ENCODE measurements at places on chromosomes 11 and 22.

DNA sequence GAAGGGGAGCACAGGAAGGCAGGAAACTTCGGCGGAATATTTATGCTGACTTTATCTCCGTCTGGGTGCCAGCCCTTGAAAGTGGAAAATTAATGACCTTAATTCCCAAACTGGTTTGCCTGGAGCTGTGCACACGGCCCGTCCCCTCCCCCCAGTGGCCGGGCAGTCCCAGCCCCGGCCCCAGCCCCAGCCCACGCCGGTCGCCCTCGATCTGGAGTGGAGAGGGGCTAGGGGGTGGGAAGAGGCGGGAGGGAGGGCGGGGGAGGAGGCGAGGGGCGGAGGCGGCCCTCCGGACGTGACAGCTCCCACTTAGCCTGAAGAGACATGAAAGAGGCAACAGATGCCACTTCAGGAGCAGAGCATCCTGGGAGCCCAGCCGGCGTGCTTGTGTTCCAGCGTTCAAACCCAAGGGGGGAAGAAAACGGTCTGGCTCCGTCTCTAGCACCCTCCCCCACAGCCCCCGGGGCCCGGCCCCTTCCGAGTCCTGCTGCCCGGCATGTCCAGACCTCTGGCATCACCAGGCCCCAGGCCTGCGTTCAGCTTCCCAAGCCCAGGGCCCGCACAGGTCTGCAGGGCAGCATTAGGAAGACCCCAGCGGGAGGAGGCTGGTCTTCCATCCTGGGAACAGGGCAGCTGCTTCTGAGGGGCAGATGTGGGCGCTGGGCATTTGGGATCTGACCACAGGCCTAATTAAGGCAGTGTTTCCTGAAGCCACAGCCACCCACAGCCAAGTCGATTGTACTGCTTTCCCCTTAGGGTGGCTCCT, 20.0 kb upstream of the LMO1 start:
- DNase-seq: no peak

DNA sequence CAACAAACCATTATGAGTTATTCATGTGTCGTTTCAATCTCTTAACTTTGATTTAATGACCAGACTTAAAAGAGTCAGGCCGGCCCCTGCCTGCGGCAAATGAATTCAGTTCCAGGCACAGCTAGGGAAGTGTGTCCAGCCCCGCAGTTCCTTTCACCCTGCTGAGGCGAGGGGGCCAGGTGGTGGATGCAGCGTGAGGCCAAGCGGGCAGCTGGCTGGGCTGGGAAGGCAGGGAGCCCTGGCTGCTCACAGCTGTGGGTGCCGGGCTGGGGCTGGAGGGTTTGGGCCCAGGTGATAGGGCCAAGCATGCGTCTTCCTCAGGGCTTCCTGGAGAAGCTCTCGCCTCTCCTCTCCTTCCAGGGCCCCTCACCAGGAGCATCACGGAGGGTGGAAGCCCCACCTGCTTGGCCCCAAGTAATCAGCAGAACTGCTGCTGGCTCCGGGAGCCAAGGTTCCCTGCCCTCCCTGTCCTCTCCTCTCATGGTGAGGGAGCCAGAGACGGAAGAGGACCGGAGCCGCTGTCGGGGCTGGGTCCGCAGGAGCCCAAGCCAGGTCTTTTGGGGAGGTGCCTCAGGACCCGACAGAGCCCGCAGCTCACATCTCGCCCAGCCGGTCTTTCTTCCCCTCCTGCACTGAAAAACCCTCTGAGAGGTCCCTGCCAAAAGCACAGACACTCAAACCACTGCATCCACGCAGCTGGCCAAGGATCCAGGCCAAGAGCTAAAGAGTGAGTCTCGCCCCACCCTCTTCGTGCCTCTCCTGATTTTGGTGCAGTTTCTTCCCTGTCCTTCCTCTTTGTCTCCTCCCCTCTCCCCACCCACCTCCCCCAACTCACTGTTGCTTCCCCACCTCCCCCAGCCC, 97.0 kb downstream of the ST3GAL4 start:
- no peak for DNase-seq

- DNase-seq: peak; percentile 81
Observed at GRCh38 chr22:40238425-40239344, 61.0 kb downstream of the TNRC6B start.

DNA sequence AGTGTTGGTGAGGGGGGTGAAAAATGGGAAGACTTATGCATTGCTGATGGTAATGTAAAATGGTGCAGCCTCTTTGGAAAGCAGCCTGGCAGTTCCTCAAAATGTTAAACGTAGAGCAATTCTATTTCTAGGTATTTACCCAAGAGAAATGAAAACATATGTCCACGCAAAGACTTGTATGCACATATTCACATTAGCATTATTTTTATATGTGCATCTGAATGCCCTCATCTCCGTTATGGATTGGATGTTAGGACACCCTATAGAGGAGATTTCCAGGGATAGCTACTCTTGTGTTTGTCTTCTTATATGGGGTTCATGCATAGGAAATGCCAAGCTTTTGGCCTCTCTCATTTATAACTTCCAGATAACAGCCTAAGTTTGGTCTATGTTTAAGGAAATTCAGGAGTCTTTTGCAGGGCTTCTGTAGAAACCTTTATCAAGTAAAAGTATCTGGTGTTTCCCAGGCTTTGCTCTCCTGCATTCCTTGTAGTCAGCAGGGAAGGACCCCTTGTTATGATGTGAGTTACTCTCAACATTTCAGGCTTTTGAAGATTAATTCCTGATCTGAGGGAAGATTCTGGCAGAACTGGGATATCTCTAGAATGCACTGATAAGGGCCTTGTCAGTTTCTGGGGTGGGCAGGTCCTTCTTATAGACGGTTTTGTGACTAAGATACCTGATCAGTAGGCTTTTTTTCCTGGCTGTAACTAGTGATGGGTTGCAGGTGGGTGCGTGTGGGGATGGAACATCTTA, 116.8 kb downstream of the TEAD1 start:
- no peak for DNase-seq

GRCh38 chr22:17792299-17792698, 18.0 kb upstream of the BID start:
- no peak for DNase-seq

DNA sequence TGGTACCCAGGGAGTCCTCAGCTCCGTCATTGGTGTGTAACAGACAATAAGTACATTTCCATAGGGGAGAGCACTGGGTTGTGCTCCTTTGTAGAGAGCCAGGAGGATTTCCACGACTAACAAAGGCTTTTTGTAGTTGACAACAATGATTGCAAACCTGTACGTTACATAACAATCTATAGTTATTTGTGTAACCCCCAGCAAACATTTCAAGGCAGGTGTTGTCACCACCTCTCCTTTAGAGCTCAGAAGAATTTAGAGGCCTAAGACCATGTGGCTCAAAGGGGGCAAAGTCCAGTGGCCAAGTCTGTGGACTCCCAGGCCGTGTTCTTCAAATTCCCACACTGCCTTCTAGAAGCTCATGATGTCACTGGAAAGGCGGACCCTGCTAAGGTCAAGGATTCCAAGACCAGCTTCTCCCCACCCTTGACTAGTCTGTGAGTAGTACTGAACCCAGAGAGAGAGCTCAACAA, 15.8 kb downstream of the RPL27A start:
- DNase-seq: no peak

DNA sequence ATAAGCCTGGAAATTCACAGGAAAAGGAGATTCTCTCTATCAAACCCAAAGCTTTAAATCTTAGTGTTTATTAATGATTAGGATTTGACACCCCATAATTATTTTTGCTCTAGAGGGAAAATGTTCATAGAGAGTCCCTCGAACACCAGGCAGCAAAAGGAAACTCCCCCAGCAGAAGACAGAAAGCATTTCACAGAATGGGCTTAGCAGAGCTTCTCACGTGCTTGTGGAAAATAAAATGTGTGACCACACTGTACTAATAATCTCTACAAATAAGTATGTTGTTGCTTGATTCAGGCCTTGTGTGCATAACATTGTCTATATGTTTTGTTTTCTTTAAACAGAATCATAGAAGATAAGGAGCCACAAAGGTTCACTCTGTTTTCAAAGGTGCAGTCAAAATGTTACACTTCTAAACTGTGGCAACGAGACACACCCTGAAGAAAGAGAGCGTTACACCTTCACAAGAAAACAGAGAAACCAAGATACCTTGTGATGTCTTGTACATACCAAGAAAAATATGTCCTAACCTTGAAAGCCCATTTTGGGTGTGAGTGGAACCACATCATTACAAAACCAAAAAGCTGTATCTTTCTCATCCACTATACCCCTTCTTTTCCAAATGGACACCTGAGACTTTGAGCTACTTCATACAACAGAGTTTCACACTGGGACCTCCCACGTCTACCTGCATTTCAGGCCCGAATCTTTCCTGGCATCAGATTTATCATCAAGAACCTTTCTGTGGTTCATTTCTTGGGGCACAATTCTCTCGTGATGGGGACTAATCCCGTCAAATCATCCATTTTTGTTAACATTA, 282.5 kb downstream of the ETS1 start:
- DNase-seq: no peak

GRCh38 chr22:32632512-32633315, 158.1 kb downstream of the FBXO7 start:
- no peak for DNase-seq

GRCh38 chr22:31925056-31925455, 19.3 kb upstream of the YWHAH start:
- no peak for DNase-seq

DNA sequence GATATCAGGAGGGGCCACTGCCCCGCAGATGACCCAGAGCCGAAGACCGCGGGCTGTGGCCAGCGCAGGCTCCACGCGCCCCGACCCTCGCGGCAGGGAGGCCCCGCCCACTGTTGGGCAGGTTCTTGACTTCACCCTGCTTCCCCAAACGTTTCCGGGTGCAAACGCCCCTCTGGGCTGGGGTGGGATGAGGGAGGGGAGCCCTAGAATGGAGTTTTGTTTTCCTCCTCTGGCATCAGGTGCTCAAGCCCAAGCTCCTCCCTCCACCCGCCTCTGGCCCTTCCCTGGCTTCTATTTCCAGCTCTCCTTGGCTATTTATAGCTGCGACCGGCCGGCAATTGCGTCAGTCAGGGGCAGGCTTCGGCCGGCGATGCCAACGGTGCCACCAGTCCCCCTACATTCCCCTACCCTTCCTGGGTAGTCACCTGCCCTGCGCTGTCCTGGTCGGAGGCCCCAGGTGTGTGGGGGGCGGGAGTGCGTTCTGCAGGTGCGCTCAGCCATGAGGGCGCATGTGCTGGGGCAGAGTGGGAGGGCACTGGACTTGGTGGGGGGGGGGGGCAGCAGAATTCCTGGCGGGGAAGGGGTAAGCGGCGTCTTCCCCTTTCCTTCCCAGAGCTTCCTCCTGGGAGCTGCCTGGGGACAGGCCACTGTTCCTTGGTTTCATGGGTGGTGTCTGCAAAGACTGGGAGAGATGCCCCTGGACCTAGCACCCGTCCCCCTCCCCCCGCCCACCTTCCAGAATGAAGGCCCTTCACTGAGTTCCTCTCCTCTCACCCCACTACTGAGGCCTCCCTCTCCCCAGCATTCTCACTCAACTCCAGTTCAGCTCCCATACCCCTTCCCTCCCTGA, 23.6 kb downstream of the DUSP8 start:
- peak; percentile 73 for DNase-seq

GRCh38 chr11:119800171-119800570, 71.2 kb upstream of the NECTIN1 start:
- DNase-seq: no peak

- no peak for DNase-seq
Observed at GRCh38 chr11:23668324-23668723, 808.0 kb upstream of the CCDC179 start.

DNA sequence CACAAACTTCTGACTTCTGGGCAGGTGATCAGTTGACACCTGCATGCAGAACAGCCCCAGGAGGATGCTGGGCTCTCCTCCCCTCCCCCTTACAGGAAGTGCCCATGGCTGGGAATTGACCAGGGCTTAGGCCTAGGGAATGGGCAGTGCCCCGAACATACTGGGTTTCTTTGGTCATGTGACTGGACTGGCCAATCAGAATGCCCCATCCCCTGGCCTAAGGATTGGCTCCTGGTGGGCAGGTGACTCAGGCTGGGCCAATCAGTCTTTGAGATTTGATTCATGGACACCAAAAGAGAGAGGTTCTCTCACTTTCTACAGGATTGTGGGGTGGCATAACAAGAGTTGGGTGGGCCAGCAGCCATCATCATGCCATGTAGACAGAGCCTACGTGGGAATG, 37.1 kb downstream of the MCM5 start:
- DNase-seq: no peak

DNA sequence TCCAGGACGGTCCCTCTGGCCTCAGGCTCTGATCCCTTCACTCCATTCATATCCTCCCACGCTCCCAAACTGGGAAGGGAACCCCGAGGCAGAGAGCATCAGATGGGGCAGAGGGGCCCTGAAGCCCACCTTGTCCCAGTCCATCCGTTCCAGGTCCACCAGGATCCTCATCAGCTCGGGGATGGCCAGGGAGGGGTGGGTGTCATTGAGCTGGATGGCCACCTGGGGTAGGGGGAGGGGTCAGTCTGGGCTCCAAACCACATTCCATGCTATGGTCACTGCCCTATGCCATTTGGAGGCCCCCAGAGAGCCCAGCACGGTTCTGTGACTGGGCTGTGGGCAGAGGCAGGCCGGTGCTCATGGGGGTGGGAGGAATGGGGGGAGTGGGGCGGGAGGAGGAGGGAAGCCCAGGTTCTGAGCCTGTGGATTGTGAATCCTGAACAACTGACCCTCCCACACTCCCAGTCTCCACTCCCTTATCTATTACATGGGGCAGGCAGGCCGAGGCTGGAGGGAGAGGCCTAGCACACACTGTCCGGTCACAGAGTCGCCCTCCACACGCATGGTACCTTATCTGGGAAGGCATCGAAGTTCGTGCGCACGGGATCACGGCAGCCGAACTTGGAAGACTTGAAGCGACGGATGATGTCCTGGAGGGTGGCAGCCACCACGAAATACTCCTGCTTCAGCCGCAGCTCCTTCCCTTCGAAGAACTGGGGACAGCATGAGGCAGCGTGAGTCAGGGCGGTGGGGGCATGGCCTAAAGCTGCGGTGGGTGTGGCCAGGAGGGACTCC, 5.5 kb downstream of the PYGM start:
- DNase-seq: no peak

DNA sequence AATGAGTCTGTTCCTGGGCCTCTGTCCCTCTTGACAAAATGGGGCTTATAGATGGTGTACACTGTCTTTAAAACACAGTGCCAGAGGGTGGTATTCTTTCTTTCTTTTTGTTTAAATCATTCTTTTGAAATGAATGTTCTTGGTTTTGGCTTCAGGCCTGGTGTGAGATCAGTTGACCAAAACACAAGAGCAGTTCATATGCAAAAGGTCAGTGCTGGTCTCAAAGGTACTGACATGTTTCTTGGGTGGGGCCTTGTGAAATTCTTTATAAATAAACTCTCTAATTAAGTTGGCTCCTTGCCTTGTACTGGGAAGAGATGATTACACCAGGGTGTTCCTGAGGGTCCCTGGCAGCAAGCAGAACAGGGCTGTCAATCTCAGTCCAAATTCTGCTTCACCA, 110.0 kb downstream of the FBXO7 start:
- peak; percentile 25 for DNase-seq
